T-cell (primary cell): ENCODE measurements at places on chromosomes 16 and 17. TPM values are rescaled to one million over a fixed set of nuclear protein-coding genes. Genes with fewer than 3 reads are reported as not detected.
A peak's percentile ranks its signal among the peaks of the same experiment; 100 is the strongest.

GRCh38 chr17:79646721-79647455 is 36.0 kb upstream of the RBFOX3 start:
- no peak for DNase-seq

DNA sequence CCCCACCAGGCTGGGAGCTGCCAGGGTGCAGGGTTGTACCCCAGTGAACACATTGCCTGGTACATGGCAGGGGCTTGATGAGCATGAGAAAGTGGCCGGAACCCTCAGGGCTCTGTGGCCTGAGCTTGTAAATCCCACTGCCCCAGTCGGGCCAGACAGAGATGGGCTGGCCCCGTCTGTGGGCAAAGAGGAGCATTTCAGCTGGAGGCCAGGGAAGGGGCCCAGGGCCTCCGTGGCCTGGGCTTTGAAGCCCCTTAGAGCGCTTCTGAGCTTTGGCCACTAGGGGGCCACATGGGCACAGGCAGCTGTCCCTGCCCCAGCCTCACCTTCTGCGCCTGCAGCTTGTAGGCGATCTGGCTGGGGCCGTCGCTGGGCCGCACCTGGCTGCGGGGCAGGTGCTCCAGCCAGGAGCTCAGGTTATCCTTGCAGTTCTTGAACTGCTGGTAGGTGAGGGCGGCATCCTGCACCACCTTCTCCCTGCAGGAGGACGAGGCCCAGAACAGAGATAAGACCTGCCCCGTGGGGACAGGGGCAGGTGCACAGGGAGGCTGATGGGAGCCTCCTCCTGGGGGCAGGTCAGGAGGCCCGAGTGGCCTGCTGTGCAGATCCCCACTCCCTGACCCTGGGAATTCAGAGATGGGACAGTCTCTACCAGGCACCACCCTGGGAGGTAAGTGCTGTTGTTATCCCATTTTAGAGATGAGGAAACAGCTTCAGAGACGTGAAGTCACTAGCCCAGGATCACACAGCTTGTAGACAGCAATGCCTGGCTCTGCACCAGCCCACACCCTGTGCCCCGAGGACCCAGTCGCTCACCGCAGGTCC is 12.8 kb downstream of the EVPL start:
- DNase-seq, result peak; percentile 68

ST6GALNAC2 gene
- total RNA-seq, result 0.84 TPM

DHX58 gene
- total RNA-seq, result 40.6 TPM

DNA sequence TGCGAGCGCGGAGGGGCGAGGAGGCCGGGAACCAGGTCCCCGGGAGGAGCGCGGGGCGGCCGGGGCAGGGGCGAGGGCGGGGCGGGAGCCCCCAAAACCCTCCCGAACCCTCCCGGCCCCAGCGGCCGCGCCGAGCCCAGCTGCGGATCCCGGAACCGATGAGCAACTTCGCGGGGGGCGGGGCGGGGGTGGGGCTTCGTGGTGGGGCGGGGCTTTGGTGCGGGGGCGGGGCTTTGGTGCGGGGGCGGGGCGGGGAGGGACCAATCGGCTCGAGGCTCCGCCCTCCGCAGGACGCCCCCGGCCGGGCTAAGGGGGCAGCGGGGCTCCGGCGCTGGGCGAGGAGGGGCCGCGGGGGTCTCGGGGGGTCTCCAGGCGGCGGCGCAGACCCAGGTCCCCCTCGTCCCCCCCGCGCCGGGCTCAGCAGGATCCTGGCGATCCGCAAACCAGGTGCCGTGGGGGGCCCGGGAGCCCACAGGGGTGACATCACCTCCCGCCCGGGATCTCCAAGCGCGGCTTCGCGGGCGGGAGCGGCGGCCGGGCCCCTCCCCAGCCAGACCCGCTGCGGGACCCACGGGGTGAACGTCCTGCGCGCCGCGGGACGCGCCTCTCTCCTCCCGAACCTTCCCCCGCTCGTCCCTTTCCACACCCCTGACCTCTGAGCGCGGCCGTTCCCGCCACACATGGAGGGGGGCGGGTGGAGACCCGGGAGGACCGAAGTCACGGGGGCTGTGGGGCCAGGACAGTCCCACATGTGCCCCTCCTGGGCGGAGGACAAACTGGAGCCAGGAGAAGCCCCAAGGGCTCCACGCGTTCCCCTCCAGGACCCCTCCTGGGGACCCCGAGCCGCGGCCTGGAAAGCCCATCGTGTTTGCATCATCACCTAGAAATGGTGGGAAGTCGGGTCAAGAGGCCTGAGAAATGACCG is at the start of gene ABR:
Gene ABR, minus strand, starts transcription at position 164 of the 925 bp plus-strand sequence. CDS start 254 bp downstream, outside the sequence.
- peak; percentile 61 for DNase-seq

AATK gene
- 11.1 TPM for total RNA-seq

- DNase-seq, result no peak
Measured at GRCh38 chr16:13863075-13863765, 56.7 kb upstream of the ERCC4 start.

DNA sequence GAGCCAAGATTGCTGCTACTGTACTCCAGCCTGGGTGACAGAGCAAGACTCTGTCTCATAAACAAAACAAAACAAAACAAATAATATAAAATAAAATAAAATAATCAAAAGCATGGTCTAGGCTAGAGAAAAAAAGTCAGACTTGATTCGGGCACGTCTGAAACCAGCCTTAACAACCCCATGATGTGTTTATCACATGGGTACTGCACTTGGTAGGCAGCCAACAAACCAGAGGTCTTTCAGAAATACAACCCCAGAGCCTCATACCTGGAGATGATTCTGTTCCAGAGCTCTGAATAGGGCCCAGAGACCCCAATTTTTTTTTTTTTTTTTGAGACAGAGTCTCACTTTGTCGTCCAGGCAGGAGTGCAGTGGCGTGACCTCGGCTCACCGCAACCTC is 9.6 kb upstream of the HAPSTR1 start:
- DNase-seq, result peak; percentile 9

DNA sequence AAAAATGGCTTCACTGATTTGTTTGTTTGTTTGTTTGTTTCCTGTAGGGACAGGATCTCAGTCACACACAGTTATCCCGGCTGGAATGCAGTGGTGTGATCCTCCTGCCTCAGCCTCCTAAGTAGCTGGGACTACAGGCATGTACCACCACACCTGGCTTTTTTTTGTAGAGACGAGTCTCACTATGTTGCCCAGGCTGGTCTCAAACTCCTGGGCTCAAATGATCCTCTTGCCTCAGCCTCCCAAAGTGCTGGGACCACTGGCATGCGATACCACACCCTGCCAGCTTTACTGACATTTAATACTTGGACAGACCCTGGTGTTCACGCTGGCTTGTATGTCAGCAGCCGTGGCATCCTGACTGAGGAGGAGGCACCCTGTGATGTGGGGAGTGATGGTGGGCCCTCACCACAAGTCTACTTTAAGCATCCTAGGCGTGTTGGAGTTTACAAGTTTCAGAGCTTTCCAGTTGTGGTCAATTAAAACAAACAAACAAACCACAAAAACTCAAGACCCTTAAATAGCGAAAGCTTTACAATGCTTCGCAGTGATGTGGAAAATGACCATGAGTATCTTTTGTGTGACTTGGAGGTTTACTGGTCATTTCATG is 5.1 kb downstream of the ABCA3 start:
- no peak for DNase-seq

DNA sequence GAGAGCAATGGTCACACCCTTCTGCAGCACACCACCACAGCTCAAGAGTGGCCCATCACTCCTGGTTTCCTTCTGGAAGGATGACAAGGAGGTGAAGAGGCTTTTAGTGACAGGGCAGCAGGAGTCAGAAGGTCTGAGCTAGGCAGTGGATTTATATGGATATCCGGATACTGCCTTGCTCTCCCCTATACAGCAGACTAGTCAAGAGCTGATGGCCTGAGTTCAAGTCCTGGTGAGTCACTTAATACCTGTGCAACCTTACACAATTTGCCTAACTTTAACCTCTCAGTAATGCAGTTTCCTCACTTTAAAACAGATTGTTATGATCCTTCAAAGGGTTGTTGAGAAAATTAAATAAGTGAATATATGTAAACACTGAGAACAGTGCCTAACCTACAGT is 22.9 kb downstream of the MYO18A start:
- DNase-seq, result no peak
